ENCODE measurements at places on chromosomes 13 and 19.

GRCh38 chr19:52600639-52601024 is 30.5 kb downstream of the ZNF701 start:
- no peak for DNase-seq

DNA sequence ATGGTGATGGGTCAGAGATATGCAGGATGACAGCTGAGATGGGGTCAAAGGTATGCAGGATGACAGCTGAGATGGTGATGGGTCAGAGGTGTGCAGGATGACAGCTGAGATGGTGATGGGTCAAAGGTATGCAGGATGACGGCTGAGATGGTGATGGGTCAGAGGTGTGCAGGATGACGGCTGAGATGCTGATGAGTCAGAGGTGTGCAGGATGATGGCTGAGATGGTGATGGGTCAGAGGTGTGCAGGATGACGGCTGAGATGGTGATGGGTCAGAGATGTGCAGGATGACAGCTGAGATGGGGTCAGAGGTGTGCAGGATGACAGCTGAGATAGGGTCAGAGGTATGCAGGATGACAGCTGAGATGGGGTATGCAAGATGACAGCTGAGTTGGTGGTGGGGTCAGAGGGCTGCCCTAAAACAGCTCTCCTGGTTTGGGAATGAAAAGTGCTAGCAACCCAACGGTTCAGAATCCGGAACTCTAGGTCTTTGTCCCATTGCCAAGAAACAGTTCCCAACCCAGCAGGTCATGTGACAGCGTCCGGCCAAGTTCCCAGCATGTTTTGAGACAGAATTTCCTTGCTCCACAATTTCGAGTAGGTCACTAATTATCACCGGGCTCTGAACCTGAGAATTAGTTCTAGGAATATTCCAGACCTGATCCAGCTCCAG is 3.2 kb downstream of the SELENOW start:
- no peak for DNase-seq

GRCh38 chr13:113975416-113975815 is 1.5 kb upstream of the C13orf46 start:
- DNase-seq = no peak

DNA sequence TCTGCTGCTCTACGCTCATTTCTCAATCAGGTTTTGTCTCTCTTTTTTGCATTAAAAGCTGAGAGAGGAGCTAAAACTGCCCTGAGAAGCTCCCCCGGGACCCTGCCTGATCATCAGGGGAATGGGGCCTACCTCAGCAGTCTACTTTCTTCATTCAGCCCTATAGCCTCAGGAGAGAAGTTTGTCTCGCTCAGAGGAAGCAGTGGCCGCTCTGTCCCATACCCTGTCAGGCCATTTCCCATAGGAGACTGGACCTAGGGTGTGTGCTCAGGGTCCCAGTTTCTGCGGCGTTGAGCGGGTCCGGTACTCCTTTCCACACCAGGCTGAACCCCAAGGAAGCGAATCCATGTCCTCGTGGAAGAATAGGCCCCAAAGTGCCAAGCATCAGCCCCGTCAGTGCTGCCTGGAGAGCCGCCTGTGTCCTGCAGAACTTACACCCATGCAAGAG is 21.7 kb downstream of the UBE2L5 start:
- DNase-seq = no peak

DNA sequence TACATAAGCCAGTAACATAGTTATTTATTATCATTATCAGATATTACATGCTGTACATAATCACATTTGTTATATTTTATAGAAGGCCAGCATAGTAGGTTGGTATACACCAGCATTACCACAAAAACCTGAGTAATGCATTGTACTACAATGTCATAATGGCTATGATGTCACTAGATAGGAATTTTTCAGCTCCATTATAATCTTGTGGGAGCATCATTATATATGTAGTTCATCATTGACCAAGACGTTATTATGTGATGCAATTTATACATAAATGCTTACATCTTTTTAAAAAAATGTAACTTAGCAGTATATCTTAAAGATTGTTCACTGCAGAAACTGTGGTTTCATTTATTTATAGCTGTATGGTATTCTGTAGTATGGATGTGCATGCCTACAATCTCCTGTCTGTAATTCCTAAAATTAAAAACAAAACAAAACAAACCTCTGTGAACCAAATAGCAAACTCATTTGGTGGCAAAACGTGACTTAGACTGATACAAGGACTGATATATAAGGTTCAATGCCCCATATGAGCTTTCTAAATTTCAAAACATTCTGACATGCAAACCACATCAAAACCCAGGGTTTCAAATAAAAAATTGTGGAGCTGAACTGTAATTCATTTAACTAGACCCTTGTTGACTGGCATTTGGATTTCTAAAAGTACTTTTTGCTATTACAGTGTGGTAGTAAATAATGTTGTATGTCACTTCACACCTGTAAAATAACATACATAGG is 250.9 kb downstream of the DLEU7 start:
- peak; percentile 31 for DNase-seq

Measured in retinal pigment epithelial cell (primary cell).